ENCODE measurements at places on chromosomes 2 and 18.

GRCh38 chr18:6950641-6951040, 167.0 kb downstream of the LAMA1 start:
- DNase-seq = no peak

DNA sequence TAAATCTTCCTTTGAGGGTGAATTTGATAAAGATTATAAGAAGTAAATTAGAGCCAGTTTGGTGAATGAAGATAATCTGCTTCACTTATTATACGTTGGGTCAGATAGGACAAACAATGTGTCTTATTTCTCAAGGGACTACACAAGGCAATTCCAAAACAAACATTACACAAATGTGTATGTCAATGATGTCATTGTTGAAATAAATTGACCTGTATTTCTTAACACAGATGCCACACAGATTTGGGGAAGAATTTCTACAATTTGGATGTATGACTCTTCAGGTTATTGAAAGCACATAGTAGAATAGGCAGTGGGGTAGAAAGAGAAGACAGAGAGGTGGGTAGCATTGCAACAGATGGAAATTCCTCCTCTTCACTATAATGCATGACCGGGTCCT, 6.9 kb upstream of the CRIM1 start:
- no peak for DNase-seq

- DNase-seq = no peak
These were observed 230.4 kb upstream of the SPRED2 start for GRCh38 chr2:65662654-65663432.

DNA sequence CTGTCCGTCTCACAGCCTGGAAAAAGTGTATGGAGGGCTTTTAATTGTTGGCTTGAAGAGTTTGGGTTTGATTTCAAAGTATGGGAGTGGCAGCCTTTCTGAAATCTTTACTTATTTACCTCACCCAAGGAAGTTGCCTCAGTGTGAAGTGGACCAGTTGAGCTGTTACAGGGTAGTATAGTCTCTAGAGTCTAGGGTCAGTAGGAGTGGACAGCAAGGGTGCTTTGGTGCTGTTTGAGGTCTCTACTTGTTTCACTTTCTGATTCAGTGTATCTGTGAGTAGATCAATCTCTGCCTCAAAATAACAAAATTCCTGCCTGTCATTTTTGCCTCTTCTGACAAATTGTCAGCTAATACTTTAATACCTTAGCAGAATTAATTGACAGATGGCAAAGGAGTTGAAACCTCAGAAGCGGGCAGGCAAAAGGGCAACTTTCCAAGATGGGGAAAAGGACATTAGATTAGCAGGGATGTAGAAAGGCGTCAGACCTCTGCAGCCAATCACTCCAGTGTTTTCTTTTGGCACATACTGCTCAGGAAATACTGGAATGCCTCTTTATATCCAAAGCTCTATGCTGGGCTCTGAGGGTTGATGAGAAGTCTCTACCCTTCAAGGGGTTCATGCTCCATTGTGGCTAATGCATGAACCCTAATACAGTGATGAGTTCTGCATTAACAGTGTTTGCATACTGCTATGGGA, 5.9 kb downstream of the RIOK3 start:
- DNase-seq = no peak

DNA sequence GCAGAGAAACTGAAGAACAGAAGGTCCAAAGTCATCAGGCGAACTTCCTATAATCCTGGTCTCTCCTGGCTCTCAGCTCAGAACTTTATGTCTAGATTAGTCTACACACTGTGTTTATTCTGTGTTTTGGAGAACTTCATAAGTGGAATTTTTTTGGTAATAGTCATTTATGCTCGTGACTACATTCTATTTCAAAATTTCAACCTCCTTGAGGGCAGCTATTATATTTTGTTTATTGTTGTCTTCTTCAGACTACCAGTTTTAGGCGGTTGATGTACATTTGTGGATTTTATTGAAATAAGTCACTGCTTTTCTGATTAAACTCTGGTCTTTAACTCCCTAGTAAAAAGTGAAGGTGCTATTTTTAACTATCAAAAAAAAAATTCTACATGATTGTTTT, 816.6 kb downstream of the SATB2 start:
- no peak for DNase-seq

- DNase-seq = no peak
These were observed at the start of gene TEX51 for GRCh38 chr2:126898636-126899035. TEX51 (plus strand) TSS chr2:126898890; CDS start chr2:126898919, 29 bp downstream.

- peak; percentile 18 for DNase-seq
These were observed 9.6 kb downstream of the DCDC2C start for GRCh38 chr2:3712831-3713503.

- no peak for DNase-seq
These were observed 10.8 kb downstream of the SIX3 start for GRCh38 chr2:44952143-44952805.

DNA sequence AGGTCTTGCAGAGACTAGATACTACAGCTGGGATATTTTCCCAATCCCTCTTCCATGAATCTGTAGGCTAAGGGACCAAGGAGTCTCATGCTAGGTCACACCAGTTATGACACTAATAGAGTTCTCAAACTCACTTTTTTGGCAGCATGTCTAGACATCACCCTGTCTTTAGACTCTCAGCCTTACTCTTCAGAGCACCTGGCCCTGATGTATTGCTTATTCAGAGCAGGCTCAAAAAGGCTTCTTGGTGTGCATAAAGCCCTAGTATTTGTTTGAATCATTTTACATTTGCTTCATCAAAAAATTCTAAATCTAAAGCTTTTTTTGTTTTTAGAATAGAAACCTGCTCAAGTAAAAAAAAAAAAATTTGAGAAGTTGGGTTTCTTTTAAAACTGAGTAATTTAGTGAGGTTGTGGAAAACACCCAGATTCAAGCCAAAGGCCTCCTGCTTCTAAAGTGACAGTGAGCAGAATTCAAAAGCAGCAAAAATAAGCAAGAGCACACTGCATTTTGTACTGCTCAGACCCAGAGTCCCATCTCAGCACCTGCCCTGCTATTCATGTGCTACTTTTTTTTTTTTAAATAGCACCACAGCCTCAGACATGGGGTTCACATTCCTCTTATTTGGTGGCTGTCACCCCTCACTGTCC, 18.0 kb upstream of the DNAH6 start:
- DNase-seq = no peak

DNA sequence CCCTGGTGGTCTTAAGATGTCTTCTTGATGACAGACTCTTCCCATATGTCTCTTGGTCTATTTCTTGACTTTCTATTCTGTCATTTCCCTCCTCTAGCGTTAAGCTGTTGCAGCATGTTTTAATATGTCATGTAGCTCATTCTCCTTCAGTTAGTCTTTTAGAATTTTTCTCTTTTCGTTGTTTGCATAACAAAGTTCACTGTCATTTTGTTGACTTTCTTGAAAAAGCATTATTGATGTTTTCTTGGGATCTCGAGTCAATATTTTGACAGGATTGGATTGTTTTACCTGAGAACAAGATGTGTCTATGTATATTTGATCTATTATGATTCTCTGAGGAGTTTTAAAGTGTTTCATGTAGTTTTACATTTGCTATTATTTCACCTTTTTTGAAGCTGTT, 24.8 kb downstream of the SOCS6 start:
- no peak for DNase-seq

- no peak for DNase-seq
These were observed 462.7 kb downstream of the METTL4 start for GRCh38 chr18:2108591-2108990.

GRCh38 chr18:44951748-44952147, 271.1 kb downstream of the SETBP1 start:
- DNase-seq = no peak

DNA sequence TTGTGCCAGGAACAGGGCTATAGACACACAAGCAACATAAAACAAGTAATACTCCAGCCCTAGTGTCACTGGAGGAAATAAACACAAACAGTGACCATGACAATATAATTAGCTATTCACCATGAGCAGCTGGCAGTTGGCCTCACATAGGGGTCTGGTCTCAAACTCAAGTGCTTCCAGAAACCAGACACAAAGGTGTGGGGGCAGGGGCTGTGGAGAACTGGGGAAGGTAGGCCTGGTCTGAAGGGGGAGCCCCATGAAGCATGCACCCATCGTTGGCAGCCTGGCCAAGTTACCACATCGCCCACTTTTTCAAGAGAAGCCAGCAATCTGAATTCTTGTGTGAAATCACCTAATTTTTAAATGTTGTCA, 49.5 kb upstream of the SP3 start:
- peak; percentile 22 for DNase-seq

DNA sequence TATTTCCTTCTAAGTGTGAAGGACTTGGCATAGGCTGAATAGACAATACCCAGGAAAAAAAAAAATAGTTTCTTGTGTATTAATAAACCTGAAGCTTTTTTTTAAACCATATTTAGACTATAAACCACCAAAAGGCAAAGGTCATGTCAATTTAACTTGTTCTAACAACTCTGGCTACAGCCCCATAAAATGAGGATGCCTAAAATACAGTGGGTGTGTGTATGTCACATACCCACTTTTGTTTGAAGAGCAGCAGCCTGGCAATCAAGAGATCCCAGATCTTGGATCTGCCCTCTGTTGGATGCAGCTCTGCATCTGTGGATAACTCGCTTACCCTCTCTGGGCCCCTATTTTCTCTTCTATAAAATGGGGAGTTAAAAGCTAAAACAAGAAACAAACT, 65.4 kb downstream of the SATB2 start:
- no peak for DNase-seq

DNA sequence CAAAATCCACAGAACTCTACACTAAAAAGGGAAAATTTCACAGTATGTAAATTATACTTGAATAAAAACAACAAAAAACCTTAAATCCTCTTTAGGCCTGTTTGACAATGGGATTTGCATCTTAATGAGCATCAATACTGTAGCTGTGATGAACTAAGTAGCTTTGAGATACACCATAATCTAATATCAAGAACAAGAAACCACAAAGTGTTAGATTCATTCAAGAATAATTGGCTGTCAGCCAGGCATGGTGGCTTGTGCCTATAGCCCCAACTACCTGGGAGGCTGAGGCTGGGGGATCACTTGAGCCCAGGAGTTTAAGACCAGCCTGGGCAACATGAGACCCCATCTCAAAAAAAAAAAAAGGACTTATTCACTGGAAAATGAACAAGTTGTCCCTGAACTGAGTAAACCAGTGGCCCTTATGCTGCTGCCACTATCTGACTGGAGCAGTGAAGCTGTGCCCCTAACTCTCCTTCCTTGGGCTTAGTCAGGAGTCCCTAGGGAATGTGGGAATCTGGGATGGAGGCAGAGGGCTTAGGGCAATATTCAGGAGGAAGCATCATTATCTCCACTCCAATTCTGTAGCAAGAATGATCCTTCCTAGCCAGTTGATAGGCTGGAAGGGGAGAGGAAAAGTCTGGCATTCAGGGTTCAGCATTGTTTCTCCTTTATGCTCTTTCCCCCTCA, 88.5 kb downstream of the PRKCE start:
- peak; percentile 1 for DNase-seq

DNA sequence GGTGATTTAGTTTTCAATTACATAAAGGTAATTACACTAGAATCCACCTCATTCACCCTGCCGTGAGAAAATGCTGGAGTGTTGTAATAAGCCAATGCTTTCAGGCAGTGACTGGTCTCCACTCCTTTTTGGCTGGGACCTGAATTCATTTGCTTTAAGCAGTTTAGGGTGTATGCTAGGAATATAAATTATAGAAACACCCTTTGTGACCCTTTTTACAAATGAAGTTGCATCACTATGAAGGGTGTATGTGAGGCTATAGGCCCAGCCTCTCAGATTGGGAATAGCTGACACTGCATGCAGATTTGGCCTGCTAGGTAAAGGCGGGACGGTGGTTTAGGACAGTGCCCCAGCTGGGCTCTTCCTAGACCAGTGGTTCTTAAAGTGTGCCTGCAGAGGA, 50.8 kb upstream of the NFE2L2 start:
- peak; percentile 84 for DNase-seq

DNA sequence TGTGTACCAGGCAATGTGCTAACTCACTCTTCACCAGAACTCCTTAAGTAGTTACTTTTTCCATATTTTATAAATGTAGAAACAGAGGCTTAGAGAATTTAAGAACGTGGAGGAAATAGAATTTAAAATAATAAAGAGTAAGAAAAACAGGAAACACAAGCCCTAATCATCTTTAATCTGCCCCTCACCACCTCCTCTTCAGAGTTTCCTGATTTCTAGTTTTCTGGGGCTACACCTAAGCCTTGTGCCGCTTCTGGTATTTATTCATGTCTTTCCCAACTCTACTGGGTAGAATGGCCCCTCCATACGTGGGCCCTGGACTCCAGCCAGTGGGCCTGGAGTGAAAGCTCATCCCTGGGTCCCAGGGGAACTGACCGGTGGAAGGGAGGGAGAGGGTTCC, 85.4 kb downstream of the RTN4 start:
- DNase-seq = no peak

DNA sequence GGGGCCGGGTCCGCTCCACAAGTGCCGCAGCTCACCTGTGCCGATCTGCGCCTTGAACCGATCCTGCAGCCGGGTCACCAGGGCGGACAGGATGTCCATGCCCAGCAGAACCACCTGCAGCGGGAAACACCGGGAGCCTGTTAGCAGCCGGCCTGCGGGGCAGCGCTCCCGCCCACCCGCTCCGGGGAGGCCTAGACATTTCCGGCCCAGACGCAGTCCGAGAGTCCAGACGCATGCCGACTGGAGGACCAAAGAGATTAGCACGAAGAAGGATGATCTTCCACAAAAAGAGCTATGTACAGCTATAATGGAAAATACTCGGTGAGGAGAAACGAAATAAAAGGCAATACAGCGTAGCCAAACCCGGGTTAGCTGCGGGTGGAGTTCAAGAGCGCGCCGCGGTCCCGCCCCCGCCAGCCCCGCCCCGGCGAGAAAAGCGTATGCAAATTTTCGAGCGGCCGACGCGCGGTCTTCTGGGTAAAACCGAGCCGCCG, 421 bp upstream of the RNU4ATAC start:
- peak; percentile 88 for DNase-seq

DNA sequence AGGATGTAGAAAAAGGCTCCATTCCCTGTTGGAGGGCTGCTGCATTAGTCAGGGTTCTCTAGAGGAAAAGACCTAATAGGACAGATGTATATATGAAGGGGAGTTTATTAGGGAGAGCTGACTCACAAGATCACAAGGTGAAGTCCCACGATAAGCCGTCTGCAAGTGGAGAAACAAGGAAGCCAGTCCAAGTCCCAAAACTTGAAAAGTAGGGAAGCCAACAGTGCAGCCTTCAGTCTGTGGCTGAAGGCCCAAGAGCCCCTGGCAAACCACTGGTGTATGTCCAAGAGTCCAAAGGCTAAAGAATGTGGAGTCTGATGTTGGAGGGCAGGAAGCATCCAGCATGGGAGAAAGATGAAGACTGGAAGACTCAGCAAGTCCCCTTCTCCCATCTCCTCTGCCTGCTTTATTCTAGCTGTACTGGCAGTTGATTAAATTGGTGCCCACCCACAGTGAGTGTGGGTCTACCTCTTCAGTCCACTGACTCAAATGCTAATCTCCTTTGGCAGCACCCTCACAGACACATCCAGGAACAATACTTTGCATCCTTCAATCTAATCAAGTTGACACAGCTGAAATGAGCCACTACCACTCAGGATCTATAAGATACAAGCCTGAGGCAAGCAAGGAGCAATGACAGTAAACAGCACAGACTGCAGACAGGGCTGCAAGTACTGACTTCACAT, 30.0 kb upstream of the ATG16L1 start:
- no peak for DNase-seq

DNA sequence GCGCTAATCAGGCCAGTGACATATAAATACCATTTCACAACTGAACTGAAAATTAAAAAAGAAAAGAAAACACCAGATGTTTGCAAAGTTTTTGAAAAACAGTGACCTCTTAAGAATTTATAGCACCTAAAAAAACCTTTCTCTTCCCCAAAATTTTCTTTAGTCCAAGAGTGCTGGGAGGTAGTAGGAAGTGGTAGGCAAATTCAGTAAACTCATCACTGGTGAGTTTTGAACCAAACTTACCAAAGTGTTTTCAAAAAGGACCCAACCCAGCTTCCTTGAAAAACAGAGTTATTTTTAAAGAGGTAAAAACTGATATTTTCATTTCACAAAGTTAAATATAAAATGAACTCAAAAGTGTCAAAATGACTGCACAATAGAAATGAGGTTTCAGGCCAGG, 90.4 kb downstream of the TMEM247 start:
- no peak for DNase-seq
